Stimulated activated CD8-positive, alpha-beta memory T cell treated with anti-CD3 and anti-CD28 coated beads, Interleukin-4, amount 100 ng/mL, for 4 hours (primary cell): ENCODE measurements at places on chromosomes 1 and 21.
A peak's percentile ranks its signal among the peaks of the same experiment; 100 is the strongest.

DNA sequence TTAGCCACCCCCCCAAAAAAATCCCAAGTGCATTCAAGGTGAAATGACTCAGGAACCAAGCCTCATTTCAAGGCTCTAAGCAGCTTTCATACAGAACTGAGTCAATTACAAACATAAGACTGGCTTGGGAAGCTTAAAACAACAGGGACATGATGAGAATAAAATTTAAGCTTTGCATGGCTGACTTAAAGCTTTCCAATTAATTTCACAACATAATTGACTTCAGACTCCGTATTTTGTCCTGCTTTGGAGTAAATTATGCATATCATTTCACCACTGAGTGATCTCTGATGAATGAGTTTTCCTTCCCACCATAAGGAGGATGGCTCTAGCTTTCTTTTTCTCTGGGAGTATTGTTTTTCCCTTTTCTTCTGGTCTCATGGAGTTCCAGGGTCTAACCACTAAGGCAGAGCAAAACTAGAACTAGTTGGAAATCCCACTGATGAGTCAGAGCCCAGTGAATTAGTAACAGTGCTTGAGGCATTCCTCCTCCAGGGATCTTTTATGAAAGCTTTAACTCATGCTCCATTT, 72.8 kb downstream of the XCL2 start:
- no peak for DNase-seq

GRCh38 chr1:67307251-67308060, at the start of gene IL12RB2:
Gene IL12RB2, plus strand, starts transcription at chr1:67307873. Its CDS starts 12,496 bp downstream, at chr1:67320369.
- DNase-seq: no peak

DNA sequence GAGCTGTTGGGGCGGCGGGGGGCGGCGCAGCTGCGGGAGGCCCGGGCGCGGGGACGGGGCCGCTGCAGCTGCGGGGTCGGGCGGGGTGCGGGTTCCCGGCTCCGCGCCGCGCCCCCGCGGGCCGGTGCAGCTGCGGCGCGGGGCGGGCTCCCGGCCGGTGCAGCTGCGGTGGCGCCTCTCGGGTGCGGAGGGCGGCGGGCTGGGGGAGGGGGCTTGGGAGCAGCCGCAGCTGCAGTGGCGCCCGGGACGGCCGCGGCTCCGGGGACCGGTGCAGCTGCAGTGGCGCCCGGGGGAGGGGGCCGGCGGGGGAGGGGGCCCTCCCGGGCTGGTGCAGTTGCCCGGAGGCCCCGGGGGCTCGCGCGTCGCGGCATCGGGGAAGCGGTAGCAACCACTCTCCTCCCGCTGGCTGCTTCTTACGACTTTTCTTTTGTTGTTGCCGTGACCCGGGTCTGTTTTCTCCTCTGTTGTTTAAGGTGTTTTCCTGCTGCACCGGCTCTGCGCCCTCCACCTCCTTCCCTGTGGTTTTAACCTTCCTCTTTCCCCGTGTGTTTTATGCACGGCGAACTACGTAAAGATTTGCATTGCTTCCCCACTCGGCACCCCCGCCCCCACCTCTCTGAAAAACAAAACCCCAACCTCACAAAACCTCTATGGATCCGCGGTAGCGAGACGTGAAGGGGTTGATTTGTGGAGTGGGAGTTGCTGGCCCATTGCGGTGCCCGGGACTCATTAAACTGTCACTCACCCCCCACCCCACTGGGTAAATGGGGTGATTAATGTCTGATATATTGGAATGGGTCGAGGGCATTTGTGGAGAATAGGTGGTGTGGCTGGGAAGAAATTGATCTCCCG, 1.7 kb upstream of the ZBTB18 start:
- no peak for DNase-seq

- DNase-seq: no peak
Measured at GRCh38 chr1:66217021-66217420, 316.9 kb upstream of the SGIP1 start.

DNA sequence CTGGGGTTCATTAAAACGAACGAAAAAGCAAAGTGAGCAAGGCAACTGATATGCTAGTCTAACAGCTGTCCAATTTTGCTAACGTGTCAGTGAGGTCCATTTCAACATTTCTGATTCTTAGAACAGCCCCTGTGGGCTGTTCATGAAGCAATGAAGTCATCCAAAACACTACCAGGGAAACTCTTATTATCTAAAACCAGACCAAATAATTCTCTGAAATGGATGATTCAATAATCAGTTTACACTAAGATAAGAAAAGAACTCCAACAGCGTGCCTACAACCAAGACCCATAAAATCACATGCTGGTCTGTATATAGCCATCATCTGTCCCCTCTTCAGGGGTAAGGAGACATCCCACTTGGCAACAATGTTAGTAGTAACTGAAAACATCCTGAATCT, 122.7 kb downstream of the TGFBR3 start:
- no peak for DNase-seq

- no peak for DNase-seq
Measured at GRCh38 chr1:111597426-111597825, 22.2 kb upstream of the RAP1A start.

DNA sequence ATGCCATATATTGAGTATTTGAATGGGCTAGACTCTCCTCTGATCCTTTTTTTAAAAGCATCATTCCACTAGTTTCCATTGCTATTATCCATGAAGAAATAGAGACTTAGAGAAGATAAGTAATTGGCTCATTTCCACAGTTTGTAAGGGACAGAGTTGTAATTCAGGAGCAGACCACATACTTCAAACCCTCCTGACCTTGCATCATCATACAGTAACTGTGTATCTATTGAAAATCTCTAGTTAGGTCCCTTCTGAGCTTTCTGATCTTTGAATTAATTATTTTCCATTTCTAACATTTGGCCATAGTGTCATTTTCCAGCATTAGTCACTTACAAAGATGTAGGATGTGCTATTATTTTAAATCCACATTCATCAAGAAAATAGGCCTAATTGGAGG, 386.5 kb upstream of the ST6GALNAC5 start:
- no peak for DNase-seq

DNA sequence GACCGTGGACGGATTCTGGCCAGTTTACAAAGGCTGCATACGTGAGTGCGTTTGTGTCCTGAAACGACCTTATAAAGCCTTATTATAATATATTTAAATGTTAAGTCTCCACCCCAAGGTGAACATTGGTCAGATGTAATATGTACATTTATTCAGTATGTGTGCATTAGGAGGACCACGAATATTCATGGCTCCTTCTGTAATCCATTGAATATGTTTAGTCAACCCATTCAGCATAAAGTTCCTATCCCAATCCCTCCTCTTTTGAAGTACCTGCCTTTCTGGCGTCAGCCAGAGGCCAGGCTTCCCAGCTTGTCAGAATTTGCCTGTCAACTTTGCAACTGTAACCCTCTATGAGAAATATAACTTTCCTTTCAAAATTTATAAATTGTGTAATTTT, 10.4 kb upstream of the FLG start:
- no peak for DNase-seq

DNA sequence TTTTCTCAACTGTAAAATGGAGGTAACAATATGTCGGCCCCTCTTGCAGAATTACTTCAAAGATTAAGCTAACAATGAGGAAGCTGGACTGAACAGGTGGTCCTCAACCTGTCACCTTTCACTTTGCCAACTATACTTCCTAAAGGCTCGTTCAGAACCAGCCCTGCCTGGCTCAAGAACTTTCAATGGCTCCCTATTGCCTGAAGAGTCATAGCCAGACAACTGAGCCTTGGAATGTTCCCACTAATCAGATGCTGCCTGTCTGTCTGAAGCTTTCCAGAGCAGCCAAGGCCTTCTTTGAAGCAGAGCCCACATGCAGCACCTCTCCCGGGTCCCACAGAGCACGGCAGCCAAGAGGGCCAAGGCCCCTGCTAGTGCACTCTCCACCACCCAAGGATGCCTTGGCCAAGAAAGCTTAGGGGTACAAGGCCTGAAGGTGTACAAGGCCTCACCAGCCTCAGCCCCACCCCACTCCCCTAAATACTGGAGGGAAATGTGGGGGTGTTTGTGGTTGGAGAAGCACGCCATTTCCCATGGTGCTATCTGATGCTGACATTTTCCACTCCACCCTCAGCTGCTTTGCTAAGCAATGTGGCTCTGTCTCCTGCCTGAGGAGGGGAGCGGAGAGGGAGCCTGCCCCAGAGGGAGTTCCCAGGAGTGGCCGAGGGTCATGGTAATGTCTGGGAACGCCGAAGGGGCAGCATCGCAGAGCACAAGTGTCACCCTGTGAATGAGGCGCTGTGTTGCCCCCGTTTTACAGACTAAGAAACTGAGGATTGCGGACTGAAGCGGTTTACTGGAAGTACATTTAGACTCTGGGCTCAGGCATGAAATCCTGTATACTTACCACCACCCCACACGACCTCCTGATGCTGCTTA, 8.2 kb upstream of the LAPTM5 start:
- no peak for DNase-seq

- peak; percentile 21 for DNase-seq
Measured at GRCh38 chr1:228646717-228647522, 88.4 kb upstream of the RHOU start.

GRCh38 chr1:43255438-43256210, 14.2 kb upstream of the TMEM125 start:
- DNase-seq: no peak

DNA sequence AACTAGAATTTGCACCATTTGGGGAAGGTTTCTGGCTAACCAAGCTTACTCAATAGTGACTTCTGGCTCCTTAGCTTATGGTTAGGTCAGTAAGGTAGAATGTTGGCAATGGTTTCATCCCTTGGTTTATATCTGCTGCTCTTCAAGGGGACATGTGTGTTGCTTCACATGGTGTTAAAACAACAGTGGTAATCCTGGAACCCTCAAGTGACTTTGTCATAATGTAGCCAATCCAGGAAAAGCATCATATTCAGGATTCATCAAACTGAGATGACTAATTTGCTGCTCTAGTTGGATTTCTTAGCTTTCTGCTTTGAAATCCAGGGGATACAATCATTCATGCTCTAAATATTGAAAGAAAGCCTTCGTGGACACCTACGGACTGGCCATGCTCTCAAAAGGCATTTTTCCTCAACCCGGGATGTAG, 108.7 kb downstream of the RGL1 start:
- DNase-seq: no peak

DNA sequence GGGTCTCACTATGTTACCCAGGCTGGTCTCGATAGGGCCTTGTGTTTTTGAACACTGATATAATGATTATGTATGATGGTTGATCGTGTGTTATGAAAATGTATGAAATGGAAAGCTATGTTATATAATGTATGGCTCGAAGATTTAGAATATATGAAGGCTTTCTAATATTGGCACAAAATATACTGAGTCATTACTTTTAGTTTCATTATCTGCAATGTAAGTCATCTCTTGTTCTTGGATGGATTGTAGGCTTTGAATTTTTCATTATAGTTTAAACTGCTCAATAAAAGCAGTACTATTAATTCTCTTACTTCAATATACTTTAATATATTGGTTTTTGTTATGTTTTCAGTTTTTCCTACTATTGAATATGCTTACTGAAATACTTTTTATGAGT, 10.1 kb downstream of the FMN2 start:
- DNase-seq: no peak

GRCh38 chr1:6037338-6037762, 8.3 kb upstream of the KCNAB2 start:
- DNase-seq: no peak

DNA sequence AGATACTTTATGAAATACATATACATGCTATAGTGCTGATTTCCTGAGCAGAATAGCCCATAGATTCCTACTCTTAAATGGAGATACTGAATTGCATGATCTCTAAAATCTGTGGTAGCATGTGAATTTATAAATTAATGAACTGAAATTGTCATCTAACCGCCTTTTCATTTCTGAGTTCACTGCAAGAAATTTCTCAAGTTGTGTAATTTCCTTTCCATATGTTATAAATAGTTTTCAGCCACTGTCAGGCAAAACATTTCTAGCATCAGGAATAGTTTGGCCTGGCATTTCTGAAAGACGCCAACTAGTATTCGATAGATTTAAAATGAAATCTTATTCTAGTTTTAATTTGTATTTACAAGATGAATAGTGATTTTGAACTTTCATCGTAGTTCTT, 310.1 kb downstream of the USH2A start:
- DNase-seq: no peak

DNA sequence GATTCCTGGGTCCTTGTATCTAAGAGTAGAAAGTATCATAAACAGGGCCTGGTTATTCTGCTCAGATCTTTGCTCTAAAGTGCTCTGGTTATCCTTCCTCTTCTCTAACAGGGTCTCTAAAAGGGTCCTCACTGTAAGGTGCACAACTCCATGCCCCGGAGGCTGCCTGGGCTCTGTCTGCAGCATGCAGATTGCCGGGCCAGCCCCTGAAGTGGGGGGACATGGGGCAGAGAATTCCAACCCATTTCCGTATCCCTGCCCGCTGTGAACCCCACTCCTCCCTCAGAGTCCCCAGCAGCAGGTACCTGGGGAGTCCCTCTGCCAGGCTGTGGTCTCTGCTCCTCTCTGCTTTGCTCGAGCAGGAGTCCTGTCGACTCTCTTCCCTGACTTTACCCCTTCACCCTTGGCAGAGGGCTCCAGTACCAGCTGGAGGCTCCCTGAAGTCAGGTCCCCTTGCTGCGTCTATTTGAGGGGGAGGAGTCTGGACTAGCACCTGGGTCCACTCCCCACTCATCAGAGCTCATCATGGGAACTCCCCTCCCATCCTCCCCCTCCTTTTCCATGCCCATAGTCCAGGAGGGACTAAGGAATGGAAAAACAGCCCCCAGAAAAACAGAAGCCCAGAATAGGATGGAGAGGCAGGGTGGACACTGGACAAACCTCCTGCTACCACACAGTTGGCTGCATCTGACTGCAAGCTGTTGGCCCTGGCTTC, 12.1 kb downstream of the BLACAT1 start:
- no peak for DNase-seq

DNA sequence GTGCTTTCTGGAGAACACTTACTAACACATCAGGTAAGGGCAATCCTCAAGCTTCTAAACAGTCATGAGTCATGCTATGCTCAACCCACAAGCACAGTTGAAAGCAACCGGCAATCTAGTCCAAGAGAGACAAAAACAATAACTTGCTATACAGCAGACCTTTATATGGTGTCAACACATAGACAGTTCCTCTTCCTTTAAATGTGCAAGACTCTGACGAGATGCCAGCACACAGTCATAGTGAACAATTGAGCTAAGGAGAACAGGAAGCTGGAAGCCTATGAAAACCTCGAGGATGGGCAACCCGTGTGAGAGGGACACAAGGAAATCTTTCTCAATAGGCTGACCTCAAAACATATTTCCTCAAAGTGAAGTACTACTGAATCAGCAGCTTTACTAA, 5.3 kb downstream of the ADIPOR1 start:
- no peak for DNase-seq
